ENCODE measurements at places on chromosomes 13 and 19.

DNA sequence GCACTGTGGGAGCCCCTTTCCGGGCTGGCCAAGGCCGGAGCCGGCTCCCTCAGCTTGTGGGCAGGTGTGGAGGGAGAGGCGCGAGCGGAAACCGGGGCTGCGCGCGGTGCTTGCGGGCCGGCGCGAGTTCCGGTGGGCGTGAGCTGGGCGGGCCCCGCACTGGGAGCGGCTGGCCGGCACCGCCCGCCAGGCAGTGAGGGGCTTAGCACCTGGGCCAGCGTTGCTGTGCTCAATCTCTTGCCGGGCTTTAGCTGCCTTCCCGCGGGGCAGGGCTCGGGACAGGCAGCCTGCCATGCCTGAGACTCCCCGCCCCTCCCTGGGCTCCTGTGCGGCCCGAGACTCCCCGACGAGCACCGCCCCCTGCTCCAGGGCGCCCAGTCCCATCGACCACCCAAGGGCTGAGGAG, 405.2 kb upstream of the PRR20A start:
- no peak for DNase-seq

- DNase-seq = no peak
Observed at GRCh38 chr13:90591927-90592268, 755.6 kb upstream of the MIR17HG start.

GRCh38 chr13:42607546-42607945, 33.6 kb downstream of the TNFSF11 start:
- no peak for DNase-seq

GRCh38 chr13:110517505-110518225, 43.9 kb downstream of the RAB20 start:
- no peak for DNase-seq

- DNase-seq = no peak
Observed at GRCh38 chr13:24630851-24631620, 49.2 kb upstream of the ATP12A start.

- peak; percentile 53 for DNase-seq
Observed at GRCh38 chr19:46602392-46603194, 1.5 kb downstream of the CALM3 start.

- no peak for DNase-seq
Observed at GRCh38 chr13:41775251-41775650, 185.7 kb downstream of the VWA8 start.

GRCh38 chr19:52191389-52191788, 1.5 kb downstream of the PPP2R1A start:
- DNase-seq = no peak

DNA sequence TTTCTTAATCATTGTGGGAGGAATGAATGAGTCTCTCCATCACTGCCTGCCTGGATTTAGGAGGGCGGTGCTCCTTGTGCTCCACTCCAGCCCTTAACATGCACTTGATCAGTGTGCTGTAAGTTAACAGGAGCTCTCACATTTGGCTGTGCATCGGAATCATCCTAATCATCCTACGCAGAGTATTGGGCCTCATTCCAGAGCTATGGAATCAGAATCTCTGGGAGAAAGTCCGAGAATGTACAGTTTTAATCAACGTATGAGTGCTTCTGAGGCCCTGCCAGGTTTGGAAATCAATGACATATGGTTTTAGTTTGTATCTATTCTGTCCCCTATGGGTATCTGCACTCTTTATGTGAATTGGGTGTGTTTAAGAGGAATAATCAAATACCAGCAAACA, 34.9 kb upstream of the DCLK1 start:
- no peak for DNase-seq

GRCh38 chr13:71312923-71313322, 554.1 kb downstream of the DACH1 start:
- no peak for DNase-seq

GRCh38 chr13:73107481-73107880, 48.7 kb downstream of the KLF5 start:
- DNase-seq = no peak

GRCh38 chr19:44662691-44663385, 8.4 kb upstream of the CEACAM19 start:
- DNase-seq = no peak

DNA sequence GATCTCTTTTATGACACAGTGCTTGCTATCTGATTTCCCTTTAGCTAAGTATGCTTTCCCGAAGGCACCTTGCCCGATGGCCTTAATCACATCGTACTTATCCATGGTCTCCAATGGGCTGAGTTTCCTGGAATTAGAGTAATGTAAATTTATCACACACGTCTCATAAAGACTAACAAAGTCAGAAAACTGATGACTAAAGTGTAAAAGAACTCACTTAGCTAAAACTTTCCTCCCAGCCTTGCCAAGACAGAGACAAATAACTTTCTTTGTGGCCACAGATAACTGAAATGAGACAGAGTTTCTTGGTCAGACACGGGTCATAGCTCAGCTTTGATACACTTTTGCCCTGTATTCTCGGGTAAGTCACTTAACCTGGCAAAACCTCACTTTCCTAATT, 1.5 kb downstream of the NEK5 start:
- DNase-seq = no peak

DNA sequence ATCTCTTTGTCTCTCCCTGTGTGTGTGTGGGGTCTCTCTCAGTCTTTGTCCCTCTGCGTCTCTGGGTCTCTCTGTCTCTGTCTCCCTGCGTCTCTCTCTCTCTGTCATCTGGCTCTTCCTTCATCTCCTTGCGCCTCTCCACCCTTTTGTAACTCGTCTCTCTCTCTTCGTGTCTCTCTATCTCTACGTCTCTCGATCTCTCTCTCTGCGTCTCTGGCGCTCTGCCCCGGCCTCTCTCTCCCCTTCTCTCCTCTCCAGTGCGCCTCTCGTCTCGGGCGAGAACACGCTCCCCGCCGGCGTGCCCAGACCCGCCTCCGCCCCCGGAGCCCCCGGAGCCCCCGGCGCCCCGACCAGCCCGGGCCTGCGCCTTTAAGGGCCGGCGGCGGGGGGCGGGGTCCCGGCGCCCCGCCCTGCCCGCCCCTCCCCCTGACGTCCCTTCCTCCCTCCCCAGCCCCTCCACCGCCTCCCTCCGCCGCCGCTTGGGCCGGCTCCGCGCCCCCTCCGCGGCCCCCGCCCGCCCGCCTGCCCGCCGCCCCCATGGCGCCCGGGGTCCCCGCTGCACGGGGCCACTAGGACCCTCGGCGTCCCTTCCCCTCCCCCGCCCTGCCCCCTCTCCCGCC, at the start of gene MARK4:
Gene MARK4 (plus strand): TSS at position 440 of the 620 bp plus-strand sequence. CDS start 318 bp downstream, outside the sequence.
- DNase-seq = peak; percentile 42

DNA sequence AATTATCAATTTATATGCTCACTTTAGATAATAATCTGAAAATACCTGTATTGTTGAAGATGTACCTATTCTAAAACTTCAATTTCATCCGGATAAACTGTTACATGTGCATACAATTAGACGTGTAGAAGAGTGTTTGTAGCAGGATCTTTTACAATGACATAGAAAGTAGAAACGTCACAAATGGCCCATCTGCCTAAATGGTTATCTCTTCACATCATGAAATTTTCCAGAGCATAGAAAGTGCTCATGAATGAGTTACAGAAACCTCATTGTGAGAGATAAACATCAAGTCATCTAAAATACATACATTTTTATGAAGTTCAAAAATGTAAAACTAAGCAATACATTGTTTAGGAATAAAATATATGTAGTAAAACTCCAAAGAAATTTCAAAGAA, 607.4 kb downstream of the GPC6 start:
- DNase-seq = no peak

DNA sequence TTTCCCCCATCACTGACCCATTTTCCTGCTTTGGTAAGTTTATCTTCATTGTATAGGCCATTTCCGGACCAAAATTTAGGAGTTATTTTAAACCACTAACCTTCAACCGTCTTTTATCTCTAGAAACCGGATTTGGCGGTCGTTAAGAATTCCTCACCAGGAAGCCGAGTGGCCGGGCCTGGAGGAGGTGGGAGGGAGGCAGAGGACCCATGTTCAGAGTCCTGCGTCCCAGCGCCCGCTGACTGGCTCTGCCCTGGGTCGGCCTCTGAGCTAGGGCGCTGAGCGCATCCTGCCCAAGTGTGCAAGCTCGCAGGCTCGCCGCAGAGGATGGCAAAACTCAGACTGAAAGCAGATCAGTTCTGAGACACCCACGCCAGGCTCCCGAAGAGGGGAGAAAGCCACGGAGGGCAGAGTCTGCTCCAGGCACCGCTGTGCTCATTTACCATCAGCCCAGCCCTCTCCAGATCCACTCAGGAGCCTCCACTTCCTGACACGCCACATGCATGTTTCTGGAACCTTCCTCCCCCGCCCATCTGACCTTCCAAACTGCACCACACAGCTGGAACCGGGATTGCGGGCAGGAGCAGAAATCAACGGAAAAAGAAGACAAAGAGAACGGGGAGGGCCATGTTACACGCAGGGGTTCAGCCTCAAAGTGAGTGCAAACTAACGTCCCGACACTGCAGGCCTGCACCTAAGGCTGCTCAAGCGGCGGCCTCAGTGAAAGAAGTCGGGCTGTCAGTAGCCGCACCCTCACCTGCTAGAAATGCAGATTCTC, 8.3 kb downstream of the COL4A1 start:
- DNase-seq = no peak

DNA sequence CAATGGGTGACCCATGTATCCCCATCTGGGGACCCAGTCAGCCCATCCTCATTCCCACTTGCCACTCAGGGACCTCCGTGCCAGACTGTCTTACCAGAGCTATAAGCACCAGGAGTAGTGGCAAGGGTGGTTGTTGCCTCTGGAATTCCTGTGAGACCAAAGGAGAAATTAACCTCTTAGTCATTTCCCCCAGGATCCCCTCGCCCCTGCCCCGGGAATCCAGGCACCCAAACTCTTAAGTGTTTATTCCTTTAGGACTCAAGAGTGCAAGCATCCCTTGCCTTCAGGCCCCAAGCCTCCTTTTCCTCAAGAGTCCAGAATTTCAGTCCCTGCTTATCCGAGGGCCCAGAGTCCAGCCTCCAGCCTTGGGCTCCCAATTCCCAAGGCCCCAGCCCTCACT, 9.2 kb downstream of the NTN5 start:
- no peak for DNase-seq

- DNase-seq = no peak
Observed at GRCh38 chr19:13122275-13122878, 4.3 kb downstream of the NACC1 start.

DNA sequence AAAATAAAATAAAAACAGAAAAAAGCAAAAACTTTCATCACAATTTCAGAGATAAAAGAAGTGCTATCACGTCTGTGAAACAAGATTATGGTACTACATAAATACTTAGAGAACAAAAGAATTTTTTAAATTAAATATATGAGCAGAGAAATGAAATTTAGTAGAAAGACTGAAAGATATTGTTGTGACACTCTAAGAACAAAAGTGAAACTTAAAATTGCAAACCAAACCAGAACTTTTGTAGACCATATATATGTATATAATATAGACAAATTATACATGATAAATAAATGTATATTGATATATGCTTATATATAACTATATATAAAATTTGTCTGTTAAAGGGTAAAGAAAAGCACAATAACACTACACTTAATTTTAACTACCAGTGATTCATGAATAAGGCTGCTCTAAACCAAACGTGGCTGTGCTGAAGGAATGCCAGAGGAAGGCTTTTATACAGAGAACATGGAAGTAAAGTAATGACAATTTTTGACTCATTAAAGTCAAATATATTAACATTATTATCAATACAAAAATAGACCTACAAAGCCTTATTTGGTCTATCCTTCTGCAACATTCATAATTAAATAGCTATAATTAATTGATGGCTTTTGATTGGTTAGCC, 1516.7 kb upstream of the PCDH20 start:
- DNase-seq = no peak

- DNase-seq = no peak
Observed at GRCh38 chr13:52811841-52812240, 36.6 kb downstream of the PCDH8 start.

- DNase-seq = no peak
Observed at GRCh38 chr13:96817336-96817941, 176.8 kb downstream of the OXGR1 start.

DNA sequence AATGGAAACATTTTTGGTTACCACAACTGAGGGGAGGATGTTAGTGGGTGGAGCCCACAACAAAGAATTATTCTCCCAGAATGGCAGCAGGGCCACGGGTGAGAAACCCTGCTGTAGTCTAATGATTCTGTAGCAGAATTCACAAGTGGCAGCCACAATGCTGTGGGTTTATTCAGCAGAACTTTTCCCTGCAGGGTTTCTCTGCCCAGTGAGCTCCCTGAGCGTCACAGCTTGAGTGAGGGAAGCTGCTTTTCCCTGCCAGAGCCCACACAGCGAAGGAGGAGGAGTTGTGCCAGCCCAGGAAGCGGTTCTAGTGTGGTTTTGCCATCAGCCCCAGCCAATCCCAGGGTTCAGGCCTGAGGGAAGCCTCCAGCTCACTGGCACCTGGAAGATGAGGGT, 4.4 kb downstream of the ATP12A start:
- DNase-seq = no peak

GRCh38 chr19:42343344-42344110, 18.1 kb downstream of the MEGF8 start:
- no peak for DNase-seq

DNA sequence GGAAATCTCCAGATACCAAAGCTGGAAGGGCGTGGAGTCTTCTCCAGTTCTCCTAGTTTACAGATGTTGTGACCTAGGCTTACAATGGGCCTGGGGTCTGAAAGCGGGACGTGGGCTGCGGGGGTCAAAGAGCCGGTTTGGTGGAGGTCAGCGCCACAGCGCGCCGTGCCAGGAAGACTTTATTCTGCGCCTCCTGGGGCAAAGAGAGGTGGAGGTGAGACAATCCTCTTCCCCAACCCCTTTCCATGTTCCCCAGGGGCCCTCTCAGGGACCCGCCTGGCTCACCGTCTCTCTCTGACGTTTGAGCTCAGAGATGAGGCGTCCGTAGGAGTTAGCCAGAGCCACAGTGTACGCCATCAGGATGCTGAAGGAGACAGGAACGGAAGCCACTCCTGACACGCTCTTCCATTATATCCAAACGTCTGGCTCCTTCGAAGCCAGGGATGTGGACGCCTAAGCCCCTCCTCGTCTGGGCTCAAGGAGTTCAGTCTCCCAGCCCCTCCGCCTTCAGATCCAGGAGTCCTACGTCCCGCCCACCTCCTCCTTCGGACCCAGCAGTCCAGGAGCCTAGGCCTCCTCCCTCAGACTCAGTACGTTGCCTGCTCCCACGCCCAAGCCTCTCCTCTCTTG, 776 bp upstream of the LENG1 start:
- no peak for DNase-seq

- DNase-seq = no peak
Observed at GRCh38 chr13:27907121-27907787, 12.5 kb upstream of the PDX1 start.

DNA sequence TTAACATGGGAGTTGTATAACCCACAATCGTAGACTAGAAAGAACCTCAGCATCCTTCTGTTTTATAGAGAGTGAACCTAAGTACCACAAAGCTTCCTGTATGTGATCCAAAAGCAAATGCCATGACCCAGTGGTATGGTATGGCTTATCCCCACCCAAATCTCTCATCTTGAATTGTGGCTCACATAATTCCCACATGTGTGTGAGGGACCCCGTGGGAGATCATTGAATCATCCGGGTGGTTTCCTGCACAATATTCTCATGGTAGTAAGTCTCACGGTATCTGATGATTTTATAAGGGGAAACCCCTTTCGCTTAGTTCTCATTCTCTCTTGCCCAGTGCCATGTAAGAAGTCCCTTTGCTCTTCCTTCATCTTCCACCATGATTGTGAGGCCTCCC, 587.9 kb downstream of the LMO7 start:
- DNase-seq = no peak

GRCh38 chr13:23289917-23290357, 109.2 kb downstream of the SGCG start:
- DNase-seq = no peak
